Activated T-cell treated with anti-CD3 and anti-CD28 coated beads for 1 hour (primary cell): ENCODE measurements at places on chromosomes 6 and 20.

DNA sequence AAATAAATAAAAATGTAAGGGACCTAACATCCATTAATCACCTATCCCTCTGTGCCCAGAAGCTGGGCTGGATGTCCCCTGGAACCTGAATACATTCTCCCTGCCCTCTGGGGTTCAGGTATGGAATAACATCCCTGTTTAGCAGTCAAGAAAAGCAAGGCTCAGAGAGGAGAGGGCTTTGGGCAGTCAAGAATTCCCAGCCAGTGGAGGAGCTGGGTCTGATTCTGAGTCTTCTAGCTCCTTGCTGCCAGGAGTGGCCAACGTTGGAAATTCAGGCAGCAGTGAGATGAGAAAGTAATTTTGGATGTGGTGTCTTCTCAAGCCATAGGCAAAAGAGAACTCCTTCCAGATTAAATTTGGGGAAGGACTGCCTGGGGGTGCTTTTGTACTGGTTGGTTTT is 42.6 kb upstream of the ZNFX1 start:
- no peak for DNase-seq

DNA sequence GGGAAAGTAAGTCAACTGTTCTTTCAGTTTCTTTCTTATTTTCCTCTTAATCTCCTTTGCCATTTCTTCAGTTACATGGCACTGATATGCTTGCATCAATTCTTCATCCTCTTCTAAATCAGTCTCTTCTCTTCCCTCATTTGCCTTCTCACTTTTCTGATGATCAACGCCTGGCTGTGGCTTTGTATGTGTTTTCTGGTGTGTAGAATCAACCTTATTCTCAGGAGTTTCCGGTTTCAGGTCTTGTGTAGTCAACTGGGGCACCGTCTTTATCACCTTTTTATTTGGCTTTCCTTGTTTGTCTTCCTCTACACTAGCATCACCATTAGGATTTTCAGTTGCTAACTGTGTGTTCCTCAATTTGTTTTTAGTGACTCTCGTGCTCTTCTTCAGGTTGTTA is 31.6 kb downstream of the AHI1 start:
- DNase-seq = no peak

DNA sequence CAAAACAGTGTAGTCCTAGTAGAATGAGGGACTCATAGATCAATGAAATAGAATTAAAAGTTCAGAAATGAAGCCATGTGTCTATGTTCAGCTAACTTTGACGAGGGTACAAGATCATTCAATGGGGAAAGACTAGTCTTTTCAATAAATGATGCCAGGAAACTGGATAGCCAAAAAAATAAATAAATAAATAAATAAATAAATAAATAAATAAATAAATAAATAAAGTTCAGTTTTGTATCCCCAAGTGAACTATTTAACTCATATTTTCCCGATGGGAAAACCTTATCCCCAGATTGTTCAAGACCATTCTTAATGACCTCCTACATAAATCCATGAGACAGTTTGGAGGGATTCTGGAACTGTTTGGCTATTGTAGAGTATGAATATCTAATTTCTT is 277.1 kb upstream of the EYS start:
- no peak for DNase-seq

GRCh38 chr20:11676630-11677287 is 240.9 kb upstream of the BTBD3 start:
- no peak for DNase-seq

DNA sequence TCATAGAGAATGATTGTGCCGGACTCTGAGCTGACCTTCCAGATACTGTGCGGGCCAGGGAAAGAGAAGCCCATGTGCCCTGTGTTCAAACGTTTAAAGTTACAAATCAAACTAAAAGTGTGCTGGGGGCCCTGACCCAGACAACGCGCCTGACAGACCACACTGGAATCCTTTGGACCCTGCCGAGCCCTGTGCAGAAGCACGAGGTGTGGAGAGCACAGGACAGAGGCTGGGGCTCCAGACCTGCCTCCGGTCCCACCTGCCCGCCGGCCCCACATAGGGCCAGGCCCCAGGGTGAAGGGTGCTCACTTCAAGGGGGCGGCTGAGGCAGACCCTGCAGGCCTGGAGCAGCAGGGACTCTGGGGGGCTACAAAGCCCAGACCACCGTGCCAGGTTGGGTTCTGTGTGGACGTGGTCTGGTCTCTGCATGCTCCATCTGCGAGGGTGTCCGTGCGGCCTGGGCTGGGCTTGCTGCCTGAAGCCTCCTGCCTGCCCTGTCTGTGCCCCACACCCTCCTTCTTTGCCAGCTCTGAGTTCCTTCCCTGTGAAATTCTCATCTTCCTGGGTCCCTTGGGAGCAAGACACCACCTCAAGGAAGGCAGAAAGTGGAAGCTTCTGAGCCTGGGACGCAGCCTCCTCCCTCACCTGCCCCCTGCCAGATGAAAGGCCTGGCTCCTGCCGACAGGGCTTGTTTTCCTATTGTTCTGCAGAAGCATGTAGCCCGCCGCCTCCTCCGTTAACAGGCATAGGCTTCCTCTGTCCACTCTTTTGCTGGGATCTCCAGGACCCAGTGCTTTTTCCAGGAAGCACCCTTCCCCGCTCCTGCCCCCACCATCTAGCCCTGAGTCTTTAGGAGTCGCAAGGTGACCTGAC is 186.2 kb downstream of the ERMARD start:
- DNase-seq = no peak
